ENCODE measurements at places on chromosomes 12 and 14. TPM values are rescaled to one million over a fixed set of nuclear protein-coding genes. Genes with fewer than 3 reads are reported as not detected.

DPF3 gene
- total RNA-seq = 1.1 TPM

NTF3 gene
- 0.80 TPM for total RNA-seq

GDF3 gene
- total RNA-seq = not detected

PPP1R36 gene
- total RNA-seq = 1.1 TPM

TEX52 gene
- not detected for total RNA-seq

DNA sequence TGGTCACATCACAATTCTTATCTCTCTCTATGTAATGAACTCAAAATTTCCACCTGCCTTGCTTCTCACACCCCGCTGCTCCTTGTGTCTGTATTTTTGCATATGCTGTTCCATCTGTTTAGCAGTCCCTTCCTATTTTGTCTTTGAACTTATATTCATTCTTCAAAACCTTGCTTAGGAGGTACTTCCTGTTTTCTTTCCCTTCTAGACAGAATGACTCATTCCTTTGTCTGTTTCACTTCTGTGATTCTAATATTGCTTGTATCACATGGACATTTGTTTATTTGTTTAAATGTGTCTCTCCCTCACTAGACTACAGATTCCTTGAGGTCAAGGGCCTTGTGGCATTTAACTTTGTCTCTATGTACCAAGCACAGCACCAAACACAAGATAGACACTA lies 424.2 kb downstream of the ETNK1 start:
- H3K27me3 ChIP-seq = no peaks in the 10 kb centered on the region
- H3K4me1 ChIP-seq = no peaks in the 10 kb centered on the region
- H3K27ac ChIP-seq = no peak overlapping the region
- peaks cover 3% of the 10 kb centered on the region for H3K36me3 ChIP-seq
- no peak overlapping the region for H3K4me3 ChIP-seq

DNA sequence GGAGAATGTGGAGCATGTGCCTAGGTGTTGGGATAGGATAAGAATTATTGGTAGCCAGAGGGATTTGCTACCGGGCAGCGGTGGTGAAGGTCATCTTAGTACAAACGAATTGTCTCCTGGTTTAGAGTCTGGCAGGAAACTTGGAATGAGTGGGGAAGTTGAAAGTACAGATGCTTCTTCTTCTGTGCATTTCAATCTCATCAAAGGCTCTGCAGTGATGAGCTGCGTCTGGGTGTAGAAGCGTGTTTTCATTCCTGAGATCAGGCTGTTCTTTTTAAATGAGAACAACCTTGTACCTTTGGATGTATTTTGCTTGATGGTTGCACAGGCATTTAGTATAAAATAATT lies 2.1 kb downstream of the WNK1 start:
- no peak for DNase-seq
- peaks cover 38% of the 10 kb centered on the region for H3K4me1 ChIP-seq
- H3K27me3 ChIP-seq = no peaks in the 10 kb centered on the region

DNA sequence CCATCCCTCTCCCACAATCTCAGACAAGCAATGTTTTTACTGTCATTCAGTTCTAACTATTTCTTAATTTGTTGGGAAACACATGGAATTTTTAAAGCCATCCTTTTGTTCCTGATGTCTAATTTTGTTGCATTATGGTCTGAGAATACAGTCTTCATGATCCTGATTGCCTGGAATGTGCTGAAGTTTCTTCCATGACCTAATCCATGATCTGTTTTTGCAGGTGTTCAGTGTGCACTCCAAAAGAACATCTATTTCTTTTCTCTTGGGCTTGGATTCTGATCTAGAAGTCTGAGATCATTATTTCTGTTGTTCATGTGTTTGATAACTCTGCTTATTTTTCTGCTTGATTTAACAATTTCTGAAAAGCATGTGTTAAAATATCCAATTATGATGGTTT lies 43.2 kb upstream of the PHC1 start:
- no peaks in the 10 kb centered on the region for H3K27me3 ChIP-seq
- DNase-seq = no peak
- no peaks in the 10 kb centered on the region for H3K4me1 ChIP-seq

GRCh38 chr14:52802597-52802996 lies 11.2 kb upstream of the GNPNAT1 start:
- DNase-seq = no peak
- peaks cover 52% of the 10 kb centered on the region for H3K4me1 ChIP-seq
- H3K27ac ChIP-seq = peak overlapping the region; percentile 99
- no peaks in the 10 kb centered on the region for H3K36me3 ChIP-seq

DNA sequence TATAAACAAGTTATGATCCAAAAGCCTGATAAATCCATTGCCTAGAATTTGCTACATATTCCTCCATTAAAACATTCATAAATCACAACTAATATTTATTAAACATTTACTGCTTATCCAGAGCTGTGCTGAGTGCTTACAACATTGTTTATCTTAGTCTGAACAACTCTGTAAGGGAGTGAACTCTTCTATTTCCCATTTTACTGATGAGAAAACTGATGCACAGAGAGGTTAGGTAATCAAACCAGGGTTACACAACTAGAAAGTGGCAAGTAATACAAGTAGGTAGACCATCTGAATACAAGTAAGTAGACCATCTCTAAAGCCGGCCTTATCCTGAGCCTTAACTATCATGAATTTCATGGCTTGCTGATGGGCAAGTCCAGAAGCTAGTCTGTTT lies 39.5 kb downstream of the WASHC3 start:
- H3K4me1 ChIP-seq = peaks cover 9% of the 10 kb centered on the region
- DNase-seq = no peak
- H3K27me3 ChIP-seq = no peaks in the 10 kb centered on the region
- no peak overlapping the region for H3K27ac ChIP-seq

- peaks cover 6% of the 10 kb centered on the region for H3K4me1 ChIP-seq
- no peak overlapping the region for H3K27ac ChIP-seq
- H3K27me3 ChIP-seq = peaks cover 17% of the 10 kb centered on the region
These were observed 85.6 kb upstream of the DIO3 start for GRCh38 chr14:101475456-101476257.

DNA sequence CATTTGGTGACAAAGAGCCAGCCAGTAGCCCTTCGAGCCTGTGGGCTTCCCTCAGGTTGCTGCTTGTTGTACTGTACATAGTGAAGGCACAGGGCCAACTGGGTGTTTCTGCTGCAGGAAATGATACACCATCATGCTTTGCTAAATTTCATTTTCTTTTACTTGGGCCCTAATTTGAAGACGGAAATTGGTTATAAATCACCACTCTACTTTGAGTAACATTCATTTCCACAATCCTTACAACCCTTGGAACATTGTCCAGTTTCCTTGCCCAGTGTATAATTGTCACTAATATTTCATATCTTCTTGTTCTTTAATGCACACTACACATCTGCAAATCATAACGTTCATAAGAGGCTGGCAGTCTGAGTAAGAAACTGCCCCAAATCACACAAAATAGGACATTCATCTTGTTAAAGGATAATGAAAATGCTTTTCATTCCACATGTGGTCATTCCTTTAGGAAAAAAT lies 30.2 kb downstream of the MSRB3 start:
- peaks cover 5% of the 10 kb centered on the region for H3K36me3 ChIP-seq
- no peak for DNase-seq
- no peak overlapping the region for H3K4me3 ChIP-seq
- H3K27me3 ChIP-seq = no peaks in the 10 kb centered on the region
- peak overlapping the region; percentile 60 for H3K27ac ChIP-seq
- H3K4me1 ChIP-seq = peaks cover 46% of the 10 kb centered on the region
